ENCODE measurements at places on chromosomes 2 and 18. TPM values are rescaled to one million over a fixed set of nuclear protein-coding genes. Genes with fewer than 3 reads are reported as not detected.

DNA sequence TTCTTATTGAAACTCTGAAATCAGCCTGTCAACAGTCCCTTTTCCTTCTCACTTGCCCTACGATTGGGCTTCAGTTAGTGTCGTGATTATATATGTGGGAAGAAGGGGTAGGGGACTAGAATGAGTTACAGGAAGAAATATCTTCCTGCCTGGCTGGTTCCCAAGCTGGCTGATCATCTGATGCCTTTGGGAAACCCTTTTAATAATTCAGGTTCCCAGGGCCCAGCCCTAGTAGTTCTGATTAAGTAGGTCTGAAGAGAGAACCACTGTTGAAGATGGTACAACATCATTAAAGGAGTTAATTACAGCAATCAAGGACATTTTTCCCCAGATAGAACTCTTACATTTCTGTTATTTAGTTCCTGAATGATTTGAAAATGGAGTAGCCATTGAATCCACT lies 110.1 kb upstream of the EML6 start:
- DNase-seq, result no peak

DNA sequence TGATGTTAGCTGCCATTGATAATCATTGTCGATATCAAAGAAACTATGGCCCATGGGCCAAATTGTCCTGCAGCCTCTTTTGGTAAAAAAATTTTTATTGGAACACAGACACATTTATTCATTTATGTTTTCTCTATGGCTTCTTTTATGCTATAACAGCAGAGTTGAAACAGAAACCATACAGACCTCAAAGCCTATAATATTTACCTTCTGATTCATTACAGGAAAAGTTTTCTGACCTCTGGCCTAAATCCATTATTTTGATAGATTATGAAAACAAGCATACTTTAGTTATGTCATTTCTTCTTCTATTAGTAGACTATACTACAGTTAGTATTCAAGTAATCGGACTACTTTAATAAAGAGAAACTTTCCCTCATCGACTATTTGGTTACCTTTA lies 349.7 kb upstream of the GALNT5 start:
- no peak for DNase-seq

SERPINB12 gene
- polyA plus RNA-seq, result 1.3 TPM

DNA sequence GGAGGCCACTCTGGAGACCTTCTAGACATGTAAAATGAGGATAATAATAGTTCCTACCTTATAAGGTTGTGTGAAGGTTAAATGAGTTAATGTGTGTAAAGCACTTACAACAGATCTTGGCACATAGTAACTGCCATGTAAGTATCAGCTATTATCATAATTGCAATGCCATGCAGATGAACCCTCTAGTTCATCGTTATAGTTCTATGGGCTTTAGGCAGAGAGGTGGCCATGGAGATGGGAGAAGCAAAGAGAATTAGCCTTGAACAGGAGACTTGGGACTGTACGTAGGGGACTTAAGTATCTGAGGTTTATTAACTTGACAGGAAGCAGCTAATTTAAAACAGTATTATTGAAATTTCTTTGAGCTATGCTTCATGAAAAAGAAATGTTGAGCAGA lies 151.8 kb downstream of the PIK3C3 start:
- no peak for DNase-seq

ERICH2 gene
- 0.56 TPM for polyA plus RNA-seq

GDF7 gene
- polyA plus RNA-seq, result 0.25 TPM

HAAO gene
- polyA plus RNA-seq, result 25.6 TPM
